Stimulated activated CD4-positive, alpha-beta T cell treated with anti-CD3 and anti-CD28 coated beads, Interleukin-1b, Interleukin-23, amount 100 ng/mL, for 1 hour (primary cell): ENCODE measurements at places on chromosomes 7 and 10.

DNA sequence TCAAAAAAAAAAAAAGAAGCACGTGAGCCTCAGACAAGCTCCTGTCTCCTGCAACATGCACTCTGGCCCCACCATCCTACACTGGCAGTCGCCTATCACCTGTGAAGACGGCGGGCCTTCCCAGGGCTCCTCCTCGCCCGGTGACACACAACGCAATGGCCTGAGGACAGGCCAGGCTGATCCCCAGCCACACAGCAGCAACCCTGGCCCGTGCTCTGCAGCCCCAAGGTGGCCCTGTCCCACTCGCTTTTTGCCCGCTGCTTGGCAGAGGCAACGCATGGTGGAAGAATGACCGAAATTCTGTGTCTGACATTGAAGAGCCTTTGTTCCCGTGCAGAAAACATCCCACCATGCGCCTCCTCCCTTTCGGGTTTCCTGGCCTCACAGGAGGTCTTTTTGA is 8.1 kb downstream of the RADIL start:
- no peak for DNase-seq

DNA sequence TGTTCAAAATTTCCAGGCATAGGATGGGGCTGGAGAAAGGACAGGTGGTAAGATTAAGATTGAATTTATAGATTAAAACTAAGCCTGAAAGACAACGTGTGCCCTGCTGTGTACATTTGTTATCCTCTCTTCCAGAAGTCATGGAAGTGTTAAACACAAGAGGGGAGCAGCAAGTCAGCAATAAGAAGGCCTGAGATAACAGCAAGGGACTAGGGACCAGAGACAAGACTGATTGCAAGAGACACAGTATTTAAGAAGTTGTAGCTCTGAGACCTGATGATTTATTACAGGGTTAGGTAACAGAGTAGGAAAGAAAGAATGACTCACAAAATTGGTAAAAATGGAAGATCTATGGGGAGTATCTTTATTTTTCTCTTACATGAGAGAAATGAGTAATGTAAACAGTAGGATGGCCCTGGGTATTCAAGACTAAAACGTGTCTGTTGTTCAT is 55.7 kb upstream of the COL1A2 start:
- DNase-seq, result no peak

GRCh38 chr10:78740976-78741915 is 327.5 kb upstream of the ZMIZ1 start:
- no peak for DNase-seq

- no peak for DNase-seq
Measured at GRCh38 chr10:78687626-78688025, 381.1 kb upstream of the ZMIZ1 start.

DNA sequence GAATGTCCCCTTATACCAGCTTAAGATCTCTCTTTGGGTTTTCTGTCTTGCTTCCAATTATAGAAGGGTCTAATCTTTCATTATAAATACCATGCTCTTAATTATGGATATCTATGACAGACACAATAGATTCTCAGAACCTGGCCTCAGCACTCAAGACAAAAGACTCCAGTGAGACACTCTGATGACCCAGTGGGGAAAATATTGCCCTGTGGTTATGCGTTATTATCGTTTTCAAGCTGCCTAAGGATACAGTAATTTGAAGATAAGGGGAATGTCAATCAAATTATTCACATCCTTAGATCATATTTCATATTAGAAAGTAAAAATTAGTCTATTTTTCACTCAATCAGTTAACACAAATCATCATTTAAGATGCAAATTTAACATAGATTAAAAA is 748.8 kb downstream of the XPNPEP1 start:
- no peak for DNase-seq

- DNase-seq, result no peak
Measured at GRCh38 chr7:105896407-105896911, 20.1 kb upstream of the ATXN7L1 start.

- DNase-seq, result no peak
Measured at GRCh38 chr10:25839683-25840082, 94.3 kb upstream of the MYO3A start.

DNA sequence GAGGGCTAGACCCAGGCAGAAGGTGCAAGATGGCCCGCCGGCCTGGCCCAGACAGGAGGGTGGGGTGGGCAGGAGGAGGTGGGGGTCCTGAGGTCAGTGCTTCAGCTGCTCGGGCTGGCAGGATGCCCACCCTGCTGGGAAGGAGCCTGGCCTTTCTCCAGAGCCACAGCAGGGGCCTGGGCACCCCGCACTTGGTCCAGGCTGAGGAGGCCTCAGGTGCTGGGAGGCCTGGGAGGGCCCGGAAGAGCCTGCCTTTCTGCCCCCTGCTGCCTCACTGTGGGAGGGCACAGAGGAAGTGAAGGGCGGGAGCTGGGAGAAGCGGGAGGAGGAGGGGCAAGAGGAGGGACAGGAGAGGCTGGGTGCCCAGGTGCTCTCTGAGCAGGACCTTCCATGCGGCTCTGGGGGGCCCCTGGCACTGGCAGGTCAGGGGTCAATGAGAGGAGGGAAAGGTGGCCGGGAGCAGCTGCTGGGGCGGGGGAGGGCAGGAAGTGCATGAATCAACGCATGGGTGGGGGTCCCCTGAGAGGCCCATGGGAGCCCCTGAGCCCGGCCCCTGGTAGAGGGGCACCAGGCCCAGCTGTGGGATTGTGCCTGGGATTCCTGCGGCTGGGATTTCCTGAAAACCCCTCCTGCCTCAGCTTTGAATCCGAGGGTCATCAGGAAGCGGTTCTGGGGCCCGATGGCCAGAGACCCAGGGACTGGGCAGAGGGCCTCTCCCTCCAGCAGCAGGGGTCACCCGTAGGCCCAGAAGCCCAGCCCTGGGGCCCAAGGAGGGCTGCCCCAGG is 49.9 kb downstream of the PWWP2B start:
- DNase-seq, result peak; percentile 42

DNA sequence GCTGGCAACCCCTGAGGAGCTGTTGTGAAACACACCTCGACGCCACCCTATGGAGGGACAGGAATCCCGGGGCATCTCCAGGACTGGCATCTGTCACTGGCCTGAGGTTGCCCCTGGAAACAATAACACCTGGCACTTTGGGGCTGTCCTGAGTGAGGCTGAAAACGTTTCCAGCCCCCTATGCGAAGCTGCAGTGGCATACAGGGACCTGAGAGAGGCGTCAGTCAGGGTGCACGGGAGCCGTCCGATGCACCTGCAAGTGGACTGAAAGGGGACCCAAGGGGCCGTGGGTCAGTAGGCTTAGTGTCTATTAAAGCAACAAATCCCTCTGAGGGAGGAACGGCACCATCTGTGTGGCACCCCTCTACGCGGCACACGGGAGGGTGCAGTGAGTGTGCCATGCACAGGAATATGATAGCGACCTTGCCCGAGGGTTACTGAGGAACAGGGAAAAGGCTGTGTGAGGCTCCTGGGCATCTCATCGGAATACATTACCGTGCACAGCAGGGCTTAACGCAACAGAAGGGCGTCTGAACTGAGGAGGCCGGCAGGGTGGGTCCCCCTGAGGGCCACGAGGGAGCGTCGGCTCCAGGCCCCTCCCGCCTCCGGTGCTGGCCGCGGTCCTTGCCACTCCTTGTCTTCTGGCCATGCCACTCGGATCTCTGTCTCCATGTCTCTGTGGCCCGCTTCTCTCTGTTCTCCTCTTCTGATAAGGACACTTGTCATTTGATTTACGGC is 50.4 kb downstream of the FOXL3 start:
- no peak for DNase-seq

- DNase-seq, result no peak
Measured at GRCh38 chr10:105538874-105539273, 897.8 kb downstream of the SORCS3 start.

DNA sequence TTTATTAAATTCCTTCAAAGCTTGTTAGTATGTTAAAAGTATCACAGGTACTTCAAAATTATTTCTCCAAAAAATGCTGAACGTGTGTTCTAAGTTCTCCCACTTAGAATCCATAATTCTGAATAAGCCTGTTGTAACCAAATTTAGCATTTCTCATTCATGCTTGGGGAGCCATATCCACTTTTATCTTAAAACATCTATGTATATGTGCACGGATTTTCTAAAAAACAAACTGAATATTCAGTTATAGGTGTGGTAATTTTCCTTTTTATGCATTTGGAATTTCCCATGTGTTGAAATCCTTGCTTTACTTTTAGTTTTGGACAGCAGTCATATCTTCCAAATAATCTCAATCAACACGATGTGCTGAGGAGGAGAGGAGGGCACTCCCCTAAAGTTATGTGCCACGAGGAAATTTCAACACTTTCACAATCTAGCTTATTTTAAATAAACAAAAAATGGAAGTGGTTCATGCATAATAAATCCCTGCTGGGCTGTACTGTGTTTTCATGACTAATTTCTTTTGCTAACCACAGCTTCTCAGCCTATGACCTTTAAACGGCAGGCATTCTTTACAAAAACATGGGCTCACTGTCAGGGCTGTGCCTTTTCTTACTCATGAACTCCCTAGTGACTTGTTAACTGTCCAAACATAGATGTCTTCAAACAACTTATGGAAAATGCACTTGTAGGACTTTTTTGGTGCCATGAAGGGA is 380.3 kb upstream of the SEMA3C start:
- DNase-seq, result no peak

DNA sequence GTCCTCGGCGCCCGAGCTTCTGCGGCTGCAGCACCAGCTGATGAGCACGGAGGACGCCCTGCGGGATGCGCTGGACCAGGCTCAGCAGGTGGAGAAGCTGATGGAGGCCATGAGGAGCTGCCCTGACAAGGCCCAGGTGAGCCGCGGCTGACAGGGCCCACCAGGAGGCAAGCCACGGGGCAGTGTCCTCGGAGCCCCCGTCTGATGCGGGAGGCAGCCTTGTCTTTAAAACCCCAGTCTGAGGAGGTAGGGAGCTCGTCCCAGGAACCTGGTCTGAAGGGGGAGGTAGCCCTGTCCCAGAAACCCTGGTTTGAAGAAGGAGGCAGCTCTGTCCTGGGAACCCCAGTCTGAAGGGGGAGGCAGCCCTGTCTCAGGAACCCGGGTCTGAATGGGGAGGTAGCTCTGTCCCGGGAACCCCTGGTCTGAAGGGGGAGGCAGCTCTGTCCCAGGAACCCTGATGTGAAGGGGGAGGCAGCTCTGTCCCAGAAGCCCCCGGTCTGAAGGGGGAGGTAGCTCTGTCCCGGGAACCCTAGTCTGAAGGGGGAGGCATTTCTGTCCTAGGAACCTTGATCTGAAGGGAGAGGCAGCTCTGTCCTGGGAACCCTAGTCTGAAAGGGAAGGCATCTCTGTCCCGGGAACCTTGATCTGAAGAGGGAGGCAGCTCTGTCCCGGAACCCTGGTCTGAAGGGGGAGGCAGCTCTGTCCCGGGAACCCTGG is 53.1 kb upstream of the GTF2IRD1 start:
- DNase-seq, result no peak

- no peak for DNase-seq
Measured at GRCh38 chr10:51711519-51711891, 12.1 kb upstream of the CSTF2T start.

DNA sequence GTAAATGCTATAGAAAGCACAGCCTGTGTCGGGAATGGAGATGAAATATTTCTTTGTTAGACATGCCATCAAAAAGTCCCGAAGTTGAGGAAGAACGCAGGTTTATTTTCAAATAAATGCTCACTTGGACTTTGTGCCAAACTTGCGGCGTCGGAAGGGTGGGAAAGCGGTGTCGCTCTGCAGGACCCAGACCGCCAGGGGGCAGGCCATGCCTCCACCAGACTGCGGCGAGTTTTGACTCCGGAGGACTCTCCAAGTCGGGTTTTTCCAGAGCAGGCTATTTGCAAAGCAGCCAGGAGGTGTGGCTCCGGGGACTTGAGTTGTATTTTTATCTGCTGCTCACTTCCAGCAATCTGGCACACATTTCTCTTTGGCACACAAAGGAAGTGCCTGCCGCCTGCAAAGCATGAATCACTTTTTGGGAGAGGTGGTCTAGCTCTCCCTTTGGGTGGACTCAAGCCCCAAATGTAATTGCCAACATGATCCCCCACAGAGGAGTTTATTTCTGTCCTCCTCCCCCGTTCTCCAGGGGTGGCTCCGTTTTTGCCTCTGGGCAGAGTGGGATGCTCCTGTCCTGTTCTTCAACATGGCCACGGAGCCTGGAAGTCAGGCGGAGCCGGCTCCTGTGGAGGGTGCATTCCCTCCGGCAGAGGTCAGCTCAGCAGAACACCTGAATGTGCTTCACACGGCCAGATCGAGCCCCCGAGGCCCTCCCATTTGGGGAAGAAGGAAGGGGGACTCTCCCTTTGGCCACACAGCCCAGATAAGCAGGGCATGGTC is 82.3 kb upstream of the GPR26 start:
- DNase-seq, result no peak

DNA sequence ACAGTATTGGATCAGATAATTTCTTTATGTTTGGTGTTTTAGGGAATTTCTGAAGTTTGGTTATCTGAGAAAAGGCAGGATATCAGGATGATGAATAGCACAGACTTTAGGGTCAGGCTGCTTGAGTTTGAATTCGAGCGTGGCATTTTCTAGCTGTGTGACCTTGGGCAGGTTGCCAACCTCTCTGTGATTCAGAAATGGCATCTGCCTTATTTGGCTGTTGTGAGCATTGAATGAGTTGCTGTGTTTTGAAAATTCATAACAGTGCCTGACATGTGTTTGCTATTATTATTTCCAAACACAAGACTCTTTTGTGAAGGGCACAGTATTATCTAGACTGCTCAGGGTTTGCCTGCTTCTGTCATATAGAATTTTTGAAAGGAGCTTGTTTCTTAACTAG is 66.9 kb downstream of the NXPH1 start:
- no peak for DNase-seq

DNA sequence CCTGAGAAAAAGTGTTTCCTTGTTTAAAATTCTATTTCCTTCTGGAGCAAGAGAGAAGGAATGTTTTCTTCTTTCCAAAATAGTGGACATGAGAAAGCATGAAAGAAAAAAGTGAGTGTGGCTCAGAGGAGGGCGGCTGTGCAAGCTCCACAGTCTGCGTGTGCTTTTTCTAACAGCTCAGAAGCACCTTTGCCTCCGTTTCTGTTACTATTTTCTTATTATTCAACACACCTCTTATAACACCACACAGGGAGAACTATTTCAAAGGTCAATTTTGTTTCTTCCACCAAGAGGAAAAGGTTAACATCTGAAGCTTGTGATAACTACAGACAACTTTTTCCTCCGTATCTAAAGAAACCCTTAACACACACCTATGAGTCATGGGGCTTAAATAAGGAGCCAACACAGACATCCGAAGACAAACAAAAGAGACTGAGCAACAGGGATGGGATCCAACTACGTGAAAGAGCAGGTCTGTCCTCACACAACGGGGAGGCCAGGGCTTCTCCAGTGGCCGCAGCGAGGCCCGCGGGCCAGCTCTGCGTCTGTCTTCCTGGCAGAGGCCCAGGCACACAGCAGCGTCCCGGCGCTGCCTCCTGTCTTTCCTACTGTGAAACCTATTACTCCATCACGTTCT is 36.2 kb upstream of the NCAPG2 start:
- DNase-seq, result no peak

DNA sequence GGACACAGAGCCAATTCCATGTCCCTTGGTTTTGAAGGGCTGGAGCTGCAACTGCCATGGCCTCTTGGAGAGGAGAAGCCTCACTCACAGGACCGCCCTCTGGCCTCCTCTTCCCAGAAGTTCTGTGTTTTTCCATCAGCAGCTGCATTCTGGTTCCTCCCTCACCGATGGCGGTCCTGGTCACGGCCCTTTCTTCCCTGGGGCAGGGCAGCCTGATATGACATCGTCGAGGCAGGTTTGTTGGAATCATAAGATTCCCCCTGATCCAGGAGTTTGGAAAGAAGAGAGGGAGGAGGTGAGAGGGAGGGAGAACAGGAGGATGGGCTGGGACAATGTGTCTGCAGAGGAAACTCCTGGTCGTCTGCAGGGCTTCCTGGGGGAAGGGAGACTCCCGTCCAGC is 82.7 kb upstream of the PDZD8 start:
- no peak for DNase-seq
